ENCODE measurements at places on chromosomes 2 and 18. TPM values are rescaled to one million over a fixed set of nuclear protein-coding genes. Genes with fewer than 3 reads are reported as not detected.

The ASB18 gene
- 4.5 TPM for total RNA-seq

GRCh38 chr2:231383416-231384108 is 11.9 kb upstream of the B3GNT7 start:
- no peak for DNase-seq

DNA sequence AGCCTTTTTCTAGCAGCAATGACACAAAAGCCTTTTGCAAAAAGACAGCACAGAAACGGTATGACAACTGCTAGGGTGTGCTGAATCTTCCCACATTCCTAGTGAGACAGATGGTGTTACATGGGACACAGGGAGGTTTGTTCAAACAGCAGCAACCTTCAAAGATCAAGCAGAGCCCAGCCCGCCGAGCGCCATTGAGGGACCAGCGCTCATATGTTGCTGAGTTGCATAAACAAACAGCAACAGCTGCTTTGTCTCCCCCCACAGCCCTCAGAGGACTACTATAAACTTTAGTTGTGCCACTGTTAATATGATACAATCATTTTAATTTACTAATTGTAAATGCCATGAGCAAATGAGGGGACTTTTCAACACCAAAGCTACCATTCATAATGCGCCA is 117.7 kb downstream of the ZEB2 start:
- DNase-seq = peak; percentile 47

- DNase-seq = no peak
Measured at GRCh38 chr18:21997207-21998143, 171.9 kb upstream of the GATA6 start.

DNA sequence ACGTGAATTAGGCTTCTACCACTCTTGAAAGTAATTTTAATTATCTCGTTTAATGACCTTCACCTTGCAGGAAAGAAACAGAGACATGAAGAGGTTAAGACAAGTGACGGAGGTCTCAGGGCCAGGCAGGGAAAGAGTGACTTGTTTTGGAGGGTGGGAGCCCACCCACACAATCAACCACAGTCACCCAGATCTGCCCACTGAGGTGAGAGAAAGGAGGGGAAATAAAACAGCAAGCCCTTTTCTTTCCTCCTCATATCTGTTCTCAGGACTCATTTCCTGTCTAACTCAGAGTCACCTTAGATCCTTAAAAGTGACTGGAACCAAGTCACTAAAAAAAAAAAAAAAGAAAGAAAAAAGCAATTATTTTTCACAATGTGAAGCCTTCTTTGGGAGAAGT is 26.8 kb downstream of the ATP8B1 start:
- no peak for DNase-seq

DNA sequence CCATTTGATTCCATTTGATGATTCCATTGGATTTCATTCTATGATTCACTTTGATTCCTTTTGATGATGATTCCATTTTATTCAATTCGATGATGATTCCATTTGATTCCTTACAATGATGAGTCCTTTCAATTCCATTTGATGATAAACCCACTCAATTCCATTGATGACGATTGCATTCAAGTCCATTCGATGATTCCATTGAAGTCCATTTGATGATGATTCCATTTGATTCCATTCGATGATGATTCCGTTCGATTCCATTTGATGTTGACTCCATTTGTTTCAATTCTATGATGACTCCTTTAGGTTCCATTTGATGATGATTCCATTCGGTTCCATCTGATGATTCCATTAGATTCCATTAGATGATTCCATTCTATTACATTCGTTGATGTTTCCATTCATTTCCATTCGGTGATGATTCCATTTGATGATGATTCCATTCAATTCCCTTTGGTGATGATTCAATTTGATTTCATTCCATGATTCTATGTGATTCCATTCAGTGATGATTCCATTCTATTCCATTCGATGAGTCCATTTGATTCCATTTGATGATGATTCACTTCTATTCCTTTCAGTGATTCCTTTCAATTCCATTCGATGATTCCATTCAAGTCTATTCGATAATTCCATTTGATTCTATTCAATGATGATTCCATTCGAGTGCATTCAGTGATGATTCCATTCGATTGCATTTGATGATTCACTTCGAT is 1106.0 kb downstream of the RPIA start:
- DNase-seq = no peak
